ENCODE measurements at places on chromosomes 1 and 21. TPM values are rescaled to one million over a fixed set of nuclear protein-coding genes. Genes with fewer than 3 reads are reported as not detected.
A peak's percentile ranks its signal among the peaks of the same experiment; 100 is the strongest.

DNA sequence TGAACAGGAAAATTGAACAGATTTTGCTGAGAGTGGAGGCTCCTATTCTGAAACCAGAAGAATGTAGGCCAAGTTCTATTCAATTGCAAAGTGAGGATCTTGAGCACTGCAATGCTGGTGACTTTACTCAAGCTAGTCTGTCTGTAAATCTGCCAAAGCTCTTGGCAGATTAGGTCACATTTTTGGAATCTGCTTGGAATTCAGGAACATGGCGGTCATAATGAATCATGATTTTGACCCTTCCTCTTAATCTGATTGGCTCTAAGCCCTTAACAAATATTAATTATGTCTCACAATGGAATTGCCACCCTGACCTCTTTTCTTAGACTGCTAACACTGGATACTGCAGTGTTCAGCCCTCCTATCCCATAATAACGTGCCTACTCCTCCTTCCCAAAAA, 7.2 kb upstream of the GNG12 start:
- no peak for DNase-seq

- DNase-seq, result no peak
Observed at GRCh38 chr1:1333551-1334241, 2.6 kb downstream of the TAS1R3 start.

- DNase-seq, result no peak
Observed at GRCh38 chr1:22611530-22611947, 24.9 kb upstream of the C1QA start.

DNA sequence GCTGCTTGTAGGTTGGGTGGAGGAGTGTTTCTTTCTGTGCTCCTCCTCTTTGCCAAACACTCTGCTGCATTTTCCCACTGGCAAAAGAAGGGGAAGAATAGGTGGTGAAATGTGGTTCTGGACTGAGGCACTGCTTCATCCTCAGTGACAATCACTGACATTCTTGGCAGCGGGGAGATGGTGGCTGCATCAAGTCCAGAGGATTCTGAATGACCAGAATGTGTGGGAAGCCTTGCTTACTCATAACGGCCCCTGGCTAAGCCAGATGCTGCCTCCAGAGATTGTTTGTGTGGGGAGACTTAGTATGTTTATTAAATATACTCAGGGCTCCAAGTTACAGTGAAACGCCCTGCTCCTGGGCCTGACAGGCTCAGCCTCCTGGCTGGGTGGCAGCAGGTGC, 160.3 kb downstream of the CACNA1E start:
- DNase-seq, result no peak

GRCh38 chr21:29267666-29268065, 31.1 kb upstream of the BACH1 start:
- DNase-seq, result no peak

DNA sequence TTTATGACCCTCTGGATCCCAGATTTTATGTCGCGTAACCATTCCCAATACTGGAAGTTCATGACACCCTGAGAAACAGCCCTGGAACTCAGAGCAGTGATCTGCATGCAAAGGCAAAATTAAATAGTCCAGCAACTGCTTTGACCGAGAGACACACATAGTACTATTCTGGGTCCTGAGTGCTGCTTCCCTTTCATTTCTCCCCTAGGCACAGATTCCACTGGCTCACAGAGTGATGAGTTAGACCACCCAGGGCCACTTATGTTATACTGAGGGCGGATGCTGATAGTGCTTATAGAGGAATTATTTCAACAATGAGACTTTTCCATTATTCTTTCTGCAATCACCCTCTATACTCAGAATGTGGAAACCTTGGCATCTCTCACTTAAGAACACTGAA, 69.2 kb downstream of the NFIA start:
- DNase-seq, result no peak

- no peak for DNase-seq
Observed at GRCh38 chr1:224541072-224541790, 74.9 kb upstream of the CNIH3 start.

- no peak for DNase-seq
Observed at GRCh38 chr1:57835620-57836019, 411.8 kb upstream of the DAB1 start.

- no peak for DNase-seq
Observed at GRCh38 chr1:66350001-66350547, 183.9 kb upstream of the SGIP1 start.

DNA sequence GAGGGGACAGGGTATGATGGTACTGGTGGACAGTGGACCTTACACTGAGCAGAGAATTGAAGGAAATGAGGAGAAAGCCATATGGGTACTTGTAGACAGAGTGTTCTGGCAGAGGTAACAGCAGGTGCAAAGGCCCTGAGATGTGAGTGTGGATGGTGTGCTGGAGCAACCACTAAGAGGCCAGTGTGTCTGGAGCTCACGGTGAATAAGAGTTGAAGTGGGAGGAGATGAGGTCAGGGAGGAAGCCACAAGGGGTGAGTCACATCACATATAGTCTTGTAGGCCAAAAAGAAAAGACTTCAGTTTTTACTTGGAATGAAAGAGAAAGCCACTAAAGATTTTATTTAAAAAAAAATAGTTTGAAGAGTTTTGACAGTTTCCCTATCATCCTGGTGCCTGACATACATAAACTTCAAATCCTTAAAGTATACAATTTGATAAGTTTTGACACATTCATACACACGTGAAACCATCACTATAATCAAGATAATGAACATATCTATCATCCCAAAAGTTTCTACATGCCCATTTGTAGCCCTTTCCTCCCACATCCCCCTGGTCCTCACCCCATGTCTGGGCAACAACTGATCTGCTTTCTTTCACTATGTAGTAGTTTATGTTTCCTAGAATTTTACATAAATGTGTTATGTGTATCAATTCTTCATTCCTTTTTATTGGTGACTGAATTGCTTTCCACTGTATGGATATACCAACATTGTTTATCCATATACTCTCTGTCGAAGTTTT, 148.4 kb downstream of the GPATCH2 start:
- DNase-seq, result peak; percentile 67

GRCh38 chr1:158186180-158186579, 5.5 kb downstream of the CD1D start:
- DNase-seq, result no peak

DNA sequence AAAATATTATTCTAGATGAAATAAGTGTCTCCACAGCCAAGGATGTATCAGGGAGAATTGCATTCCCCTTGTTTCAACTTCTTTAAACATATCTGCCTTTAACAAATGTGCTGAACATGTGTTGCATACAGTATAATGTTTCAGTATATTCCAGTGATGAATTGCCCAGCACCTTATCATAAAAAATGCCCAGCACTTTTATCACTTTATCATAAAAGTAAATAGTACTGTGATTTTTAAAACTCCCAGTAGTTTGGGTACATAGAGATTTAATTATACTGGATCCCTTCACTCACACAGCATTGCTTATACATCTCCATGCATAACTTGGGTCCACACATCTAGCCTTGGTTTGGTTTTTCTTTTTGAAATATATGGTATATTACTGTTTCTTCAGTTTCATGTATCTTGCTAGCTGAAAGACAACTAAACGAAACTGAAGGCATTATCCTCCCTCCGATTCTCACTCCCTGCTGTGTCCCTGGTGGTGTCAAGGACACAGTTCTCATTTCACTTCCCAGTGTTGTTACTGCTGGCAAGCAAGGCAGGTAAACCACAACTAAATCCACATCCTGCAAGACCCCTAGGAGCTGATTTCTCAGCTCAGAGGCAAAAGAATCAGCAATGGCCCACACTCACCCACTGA, 118.2 kb upstream of the SLC44A3 start:
- no peak for DNase-seq

GRCh38 chr1:159826441-159827101, at the start of gene SLAMF8:
TSS of gene SLAMF8 (plus strand) at chr1:159826873. CDS start at chr1:159826899, 26 bp downstream.
- DNase-seq, result peak; percentile 67

- no peak for DNase-seq
Observed at GRCh38 chr1:173477286-173478093, at the start of gene PRDX6. TSS of gene PRDX6 (plus strand) at chr1:173477335. CDS start at chr1:173477398, 63 bp downstream.

DNA sequence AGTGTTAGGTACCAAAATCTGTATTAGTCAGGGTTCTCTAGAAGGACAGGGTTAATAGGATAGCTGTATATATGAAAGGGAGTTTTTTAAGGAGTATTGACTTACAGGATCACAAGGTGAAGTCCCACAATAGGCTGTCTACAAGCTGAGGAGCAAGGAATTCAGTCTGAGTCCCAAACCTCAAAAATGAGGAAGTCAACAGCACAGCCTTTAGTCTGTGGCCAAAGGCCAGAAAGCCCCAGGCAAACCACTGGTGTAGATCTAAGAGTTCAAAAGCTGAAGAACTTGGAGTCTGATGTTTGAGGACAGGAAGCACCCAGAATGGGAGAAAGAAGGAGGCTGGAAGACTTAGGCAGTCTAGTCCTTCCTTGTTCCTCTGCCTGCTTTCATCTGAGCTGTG, 487.5 kb upstream of the CHRM3 start:
- DNase-seq, result no peak

Gene AKR7A3
- 0.68 TPM for total RNA-seq
